ENCODE measurements at places on chromosomes 11 and 22.

- no peak for DNase-seq
Measured at GRCh38 chr11:94653561-94653960, 86.4 kb downstream of the PIWIL4 start.

- no peak for DNase-seq
Measured at GRCh38 chr11:123547180-123547579, 107.2 kb downstream of the SCN3B start.

DNA sequence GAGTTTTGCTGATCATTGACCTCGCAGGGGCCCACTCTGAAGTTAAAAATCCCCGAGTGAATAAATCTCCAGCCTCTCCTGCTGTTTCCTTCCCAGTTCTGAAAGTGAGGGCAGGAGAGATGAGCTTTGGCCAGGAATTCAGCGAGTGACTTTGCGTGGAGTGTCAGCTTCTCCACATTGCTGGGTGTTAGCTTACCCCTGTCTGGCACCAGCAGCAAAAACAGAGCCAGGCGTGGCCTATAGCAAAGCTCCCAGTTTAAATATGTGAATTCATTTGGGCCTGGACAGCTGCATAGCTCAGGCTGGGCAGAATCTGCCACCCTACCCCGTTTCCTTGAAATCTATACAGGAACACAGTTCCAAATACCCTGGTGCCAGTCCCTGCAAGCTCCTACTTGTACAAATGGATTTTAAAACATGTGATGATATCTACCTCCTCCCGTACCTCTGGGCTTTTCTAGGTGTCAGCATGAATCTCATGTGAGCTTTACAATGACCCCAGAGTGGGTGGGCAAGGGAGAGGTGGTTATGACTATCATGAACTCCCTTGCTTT is 25.6 kb downstream of the TIMP3 start:
- no peak for DNase-seq

- DNase-seq, result no peak
Measured at GRCh38 chr22:27512283-27512761, 289.2 kb downstream of the MN1 start.

GRCh38 chr11:114059984-114060391 is 477 bp downstream of the ZBTB16 start:
- DNase-seq, result peak; percentile 69

- no peak for DNase-seq
Measured at GRCh38 chr11:118636569-118637290, 29.3 kb downstream of the PHLDB1 start.

DNA sequence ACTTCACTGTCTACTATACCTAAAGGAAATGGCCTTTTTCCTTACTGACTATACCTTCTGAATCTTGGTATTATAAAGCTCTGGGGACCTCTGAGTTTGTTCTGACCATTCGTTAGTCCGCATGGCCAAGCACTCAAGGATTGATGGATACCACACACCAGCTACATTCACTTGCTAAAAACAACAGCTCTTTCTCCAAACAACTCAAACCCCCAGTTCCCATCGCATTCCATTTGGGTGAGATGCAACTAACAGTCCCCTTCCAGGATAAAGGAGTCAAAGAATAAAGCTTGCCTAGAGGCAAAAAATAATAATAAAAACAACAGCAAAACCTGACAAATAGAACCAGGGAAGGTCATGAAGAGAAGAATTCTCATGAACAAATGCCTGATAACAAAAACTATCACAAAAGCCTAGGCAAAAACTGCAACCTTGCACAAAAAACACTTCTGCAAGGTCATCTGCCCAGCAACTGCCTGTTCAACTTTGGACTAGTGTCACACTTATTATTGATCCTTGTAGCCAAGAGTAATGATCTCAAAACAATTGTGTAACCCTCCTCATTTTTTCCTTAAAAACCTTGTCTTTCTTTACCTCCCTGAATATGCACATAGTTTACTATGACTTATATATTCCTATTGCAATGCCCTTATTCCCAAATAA is 139.0 kb upstream of the GUCY1A2 start:
- no peak for DNase-seq
